Jurkat, Clone E6-1 (cell line): ENCODE measurements at places on chromosomes 5 and 9.

GRCh38 chr5:153517241-153517611 lies 26.8 kb downstream of the GRIA1 start:
- DNase-seq, result no peak

DNA sequence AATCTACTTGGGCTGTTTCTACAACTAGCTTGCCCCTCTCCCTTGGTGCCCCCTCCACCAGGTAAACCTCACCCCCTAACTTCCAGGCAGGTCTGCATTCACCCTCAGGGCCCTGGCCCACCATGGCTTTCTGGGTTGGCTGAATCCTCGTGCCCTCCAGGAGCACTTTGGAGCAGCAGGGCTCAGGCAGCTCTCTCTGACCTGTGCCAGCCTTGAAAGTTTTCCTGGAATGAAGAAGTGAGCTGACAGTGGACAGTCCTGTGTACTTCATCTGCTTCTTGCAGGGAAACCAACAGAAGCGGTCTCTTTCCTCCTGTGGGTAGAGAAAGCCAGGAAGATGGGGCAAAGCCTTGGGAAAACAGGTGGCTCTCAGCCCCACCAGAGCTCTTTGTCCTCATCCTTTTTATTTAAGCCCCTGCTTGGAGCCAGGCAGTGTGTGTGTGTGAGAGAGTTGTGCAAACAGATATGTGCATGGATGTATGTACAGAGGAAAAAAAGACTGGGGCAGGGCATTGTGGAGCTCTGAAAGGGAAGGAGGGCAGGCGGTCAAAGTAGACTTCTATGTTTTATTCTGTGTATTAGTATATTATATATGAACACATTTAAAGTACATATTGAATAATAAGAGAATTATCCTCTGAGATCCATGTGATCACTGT lies 62.3 kb upstream of the SPRY4 start:
- DNase-seq, result no peak

- no peak for DNase-seq
Measured at GRCh38 chr5:80986382-80986781, 26.2 kb downstream of the RASGRF2 start.

- no peak for DNase-seq
Measured at GRCh38 chr5:80752427-80752826, 97.6 kb upstream of the DHFR start.

DNA sequence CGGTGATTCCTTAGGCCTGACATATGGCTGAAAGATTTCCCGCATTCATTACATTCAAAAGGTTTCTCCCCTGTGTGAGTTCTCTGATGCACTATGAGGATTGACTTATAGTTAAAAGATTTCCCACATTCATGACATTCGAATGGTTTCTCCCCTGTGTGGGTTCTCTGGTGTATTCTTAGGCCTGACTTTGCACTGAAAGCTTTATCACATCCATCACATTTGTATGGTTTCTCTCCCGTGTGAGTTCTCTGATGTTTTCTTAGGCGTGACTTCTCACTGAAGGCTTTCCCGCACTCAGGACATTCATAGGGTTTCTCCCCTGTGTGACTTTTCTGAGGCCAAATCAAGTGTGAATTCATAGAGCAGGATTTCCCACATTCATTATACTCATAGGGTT lies 35.8 kb downstream of the ZNF782 start:
- DNase-seq, result no peak

GRCh38 chr5:158055111-158055501 lies 196.2 kb upstream of the CLINT1 start:
- no peak for DNase-seq

DNA sequence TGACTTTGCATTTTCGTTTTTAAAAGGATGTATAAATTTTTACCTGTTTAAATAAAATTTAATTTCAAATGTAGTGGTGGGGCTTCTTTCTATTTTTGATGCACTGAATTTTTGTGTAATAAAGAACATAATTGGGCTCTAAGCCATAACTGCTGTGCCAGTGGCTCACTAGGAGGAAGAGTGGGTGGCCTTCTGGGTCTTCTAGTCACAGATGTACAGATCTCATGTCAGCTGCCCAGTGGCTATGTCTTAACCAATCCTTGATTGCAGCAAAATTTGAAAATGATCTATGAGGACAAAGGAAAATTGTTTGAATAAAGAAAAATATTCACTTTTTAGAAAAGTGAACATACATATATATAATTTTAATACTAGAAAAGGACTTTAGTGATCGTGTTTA lies 5.4 kb downstream of the CTSL start:
- no peak for DNase-seq

- DNase-seq, result peak; percentile 61
Measured at GRCh38 chr5:35202319-35203111, 27.8 kb downstream of the PRLR start.

GRCh38 chr5:135253601-135254178 lies 145.3 kb downstream of the MACROH2A1 start:
- no peak for DNase-seq

DNA sequence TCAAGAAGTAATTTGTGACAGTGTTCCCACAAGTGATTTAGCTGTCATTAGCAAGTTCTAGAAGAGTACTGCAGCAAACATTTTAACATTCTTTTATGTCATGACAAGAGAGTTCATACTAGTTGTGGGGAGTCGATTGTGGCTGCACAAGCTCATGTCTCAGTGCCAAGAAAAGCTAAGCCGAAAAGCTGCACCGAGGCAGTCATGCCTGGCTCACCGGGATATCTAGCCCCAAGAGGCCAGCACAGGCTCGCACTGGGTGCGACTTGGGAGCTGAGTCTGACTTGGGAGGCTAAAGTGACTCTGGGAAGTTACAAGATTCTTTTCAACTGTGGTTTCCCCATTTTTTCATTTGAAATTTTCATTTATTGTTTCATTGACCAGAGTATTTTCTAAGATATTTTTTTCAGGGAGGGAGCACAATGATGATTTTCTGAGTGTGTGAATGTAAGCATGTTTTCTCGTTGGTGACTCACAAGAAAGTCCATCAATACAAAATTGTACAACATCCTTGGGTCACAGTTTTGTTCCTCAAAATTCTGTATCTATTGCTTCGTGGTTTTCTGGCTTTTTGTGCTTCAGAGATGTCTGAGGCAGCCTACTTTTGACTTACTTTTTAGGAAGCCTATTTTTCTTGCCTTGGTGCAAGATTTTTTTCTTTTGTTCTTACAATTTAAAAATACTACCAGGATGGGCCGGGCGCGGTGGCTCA lies 18.7 kb downstream of the CAST start:
- no peak for DNase-seq
